ENCODE measurements at places on chromosomes 1 and 21. TPM values are rescaled to one million over a fixed set of nuclear protein-coding genes. Genes with fewer than 3 reads are reported as not detected.

GRCh38 chr1:206768472-206769303 lies 1.9 kb upstream of the IL19 start:
- DNase-seq = no peak

DNA sequence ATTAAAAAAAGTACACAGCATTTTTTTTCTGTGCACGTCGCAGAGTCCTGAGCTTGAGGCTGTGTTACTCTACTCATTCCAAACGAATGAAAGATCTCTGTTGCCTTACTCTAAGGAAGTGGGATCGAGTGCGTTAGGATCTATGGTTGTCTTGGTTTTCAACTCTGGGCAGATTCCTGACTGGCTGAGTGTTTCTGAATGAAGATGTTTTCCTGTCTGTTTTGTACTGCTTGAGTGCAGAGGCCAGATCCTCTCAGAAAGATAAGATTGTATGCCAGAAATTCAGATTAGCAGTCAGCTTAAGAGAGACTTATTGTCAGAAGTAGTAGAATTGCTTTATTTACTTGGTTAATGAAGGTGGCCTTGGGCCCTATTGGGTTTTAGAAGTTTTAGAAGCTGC lies 14.0 kb downstream of the PLA2G2E start:
- DNase-seq = no peak

- DNase-seq = no peak
These were observed 71.4 kb upstream of the PPP2R5A start for GRCh38 chr1:212213784-212214183.

DNA sequence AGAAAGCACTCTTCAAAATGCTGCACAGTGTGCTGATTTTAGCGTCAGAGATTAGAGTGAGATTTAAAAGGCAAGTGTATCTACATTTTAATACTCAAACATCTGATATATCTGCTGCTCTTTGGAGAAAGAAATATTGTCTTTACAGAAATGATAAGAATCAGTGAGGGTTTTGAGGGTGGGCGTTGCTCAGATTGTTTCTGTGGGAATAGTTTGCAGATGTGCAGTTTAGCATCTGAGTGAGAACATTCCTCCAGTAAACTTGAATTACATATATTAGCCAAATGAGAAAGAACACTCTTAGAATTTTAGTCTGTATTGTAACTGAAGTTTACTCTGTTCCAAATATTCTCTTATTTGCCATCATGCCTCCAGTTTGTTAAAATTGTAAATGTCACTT lies 549.2 kb downstream of the NEGR1 start:
- DNase-seq = no peak

DNA sequence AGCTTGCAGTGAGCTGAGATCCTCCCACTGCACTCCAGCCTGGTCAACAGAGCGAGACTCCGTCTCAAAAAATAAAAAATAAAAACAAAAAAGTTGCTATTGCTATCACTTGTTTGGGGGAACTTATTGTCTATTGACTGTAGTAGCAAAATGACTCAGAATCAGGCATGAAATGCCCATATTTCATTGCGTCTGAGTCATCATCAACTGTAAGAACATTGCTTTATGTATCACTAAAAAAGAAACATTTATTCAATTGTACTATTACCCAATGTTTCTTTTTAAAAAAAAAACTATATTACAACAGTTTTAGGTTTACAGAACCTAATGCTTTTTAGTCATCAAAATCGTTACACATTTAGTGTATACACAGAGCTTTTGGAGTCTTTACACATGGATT lies 91.0 kb upstream of the FMN2 start:
- DNase-seq = no peak

- no peak for DNase-seq
These were observed 19.8 kb downstream of the NPR1 start for GRCh38 chr1:153698020-153698922.

DNA sequence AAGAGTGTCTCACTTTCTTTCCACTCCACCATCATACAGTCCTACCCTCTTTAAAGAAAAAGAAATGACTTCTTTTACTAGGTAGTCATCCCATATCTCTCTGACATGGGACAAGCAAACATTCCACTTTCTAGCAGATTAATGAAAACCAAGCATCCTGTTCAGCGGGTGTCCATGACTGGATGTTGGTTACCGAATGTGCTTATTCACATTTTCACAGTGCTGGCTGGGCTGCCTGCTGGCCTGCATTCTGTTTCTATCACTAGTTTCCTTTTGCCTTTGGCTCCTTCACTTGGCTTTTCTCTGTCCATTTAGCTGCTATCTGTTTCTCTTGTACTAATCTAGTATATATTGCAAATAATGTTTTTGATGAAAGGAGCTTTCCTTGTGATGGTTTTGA lies 598.4 kb downstream of the RWDD3 start:
- DNase-seq = no peak

DNA sequence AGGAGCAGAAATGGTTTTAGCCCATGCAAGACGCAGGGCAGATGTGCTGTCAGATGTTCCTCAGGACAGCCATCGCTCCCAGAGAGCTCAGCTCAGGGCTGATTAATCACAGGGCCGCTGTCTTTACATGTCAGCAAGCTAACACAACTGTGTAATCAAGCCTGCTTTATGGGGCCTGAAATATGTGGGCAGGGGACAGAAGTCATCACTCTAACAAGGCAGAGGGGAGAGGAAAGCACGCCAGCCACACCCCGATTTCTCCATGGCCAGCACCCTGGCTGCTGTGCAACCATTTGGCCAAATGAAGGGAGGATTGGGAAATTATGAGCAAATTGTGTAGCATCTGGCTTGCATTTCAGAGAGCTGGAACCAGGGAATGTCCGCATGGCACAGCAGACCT lies 368.8 kb downstream of the NPHP4 start:
- DNase-seq = no peak

DNA sequence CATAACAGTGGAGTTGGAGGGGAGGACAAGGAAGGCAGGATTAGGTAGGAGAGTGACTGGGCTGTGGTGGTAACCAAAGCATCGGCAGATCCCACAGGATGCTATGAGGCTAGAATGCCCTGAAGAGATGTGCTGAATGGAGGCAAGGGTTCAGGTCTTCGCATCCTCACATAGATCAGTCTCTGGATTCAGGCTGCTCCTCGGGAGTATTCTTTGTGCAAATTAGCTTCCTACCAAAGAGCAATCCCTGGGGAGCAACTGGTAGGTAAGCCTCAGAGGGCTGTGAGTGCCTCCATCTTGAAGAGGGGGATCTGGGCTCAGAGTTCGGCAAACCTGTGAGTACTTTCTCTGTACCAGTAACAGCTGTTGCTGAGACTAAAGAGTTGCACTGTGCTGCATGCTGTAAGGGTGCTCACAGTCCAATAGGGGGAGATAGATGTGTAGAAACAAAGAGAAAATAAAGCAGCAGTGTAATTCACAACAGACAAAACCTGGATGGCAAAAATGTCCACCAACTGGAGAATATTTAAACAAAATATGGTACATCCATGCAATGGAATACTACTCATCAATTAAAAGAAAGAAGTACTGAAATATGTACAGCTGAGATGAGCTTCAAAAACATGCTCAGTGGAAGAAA lies 322.4 kb upstream of the DEPDC1 start:
- DNase-seq = no peak

Gene KCNN3
- not detected for polyA plus RNA-seq

Gene SMCP
- not detected for polyA plus RNA-seq

Gene SEMA4A
- 23.3 TPM for polyA plus RNA-seq
